Stimulated activated CD4-positive, alpha-beta T cell treated with anti-CD3 and anti-CD28 coated beads, TNF-alpha, amount 100 ng/mL, for 1 hour (primary cell): ENCODE measurements at places on chromosomes 7 and 10.

DNA sequence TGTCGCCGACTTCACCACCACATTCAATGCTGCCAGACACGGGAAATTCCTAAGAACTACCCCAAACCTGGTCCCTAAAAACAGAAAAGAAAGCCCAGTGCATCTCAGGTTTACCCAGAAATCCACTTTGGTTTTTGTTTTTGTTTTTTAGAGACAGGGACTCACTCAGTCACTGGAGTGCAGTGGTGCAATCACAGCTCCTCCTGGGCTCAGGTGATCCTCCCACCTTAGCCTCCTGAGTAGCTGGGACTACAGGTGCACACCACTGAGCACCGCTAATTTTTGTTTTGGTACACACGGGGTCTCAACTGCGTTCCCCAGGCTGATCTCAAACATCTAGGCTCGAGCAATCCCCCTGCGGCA is 22.8 kb downstream of the MAD1L1 start:
- DNase-seq, result no peak

- DNase-seq, result no peak
Observed at GRCh38 chr7:27235387-27236311, 7.0 kb upstream of the EVX1 start.

- DNase-seq, result no peak
Observed at GRCh38 chr7:5758753-5759335, 22.6 kb downstream of the RNF216 start.

DNA sequence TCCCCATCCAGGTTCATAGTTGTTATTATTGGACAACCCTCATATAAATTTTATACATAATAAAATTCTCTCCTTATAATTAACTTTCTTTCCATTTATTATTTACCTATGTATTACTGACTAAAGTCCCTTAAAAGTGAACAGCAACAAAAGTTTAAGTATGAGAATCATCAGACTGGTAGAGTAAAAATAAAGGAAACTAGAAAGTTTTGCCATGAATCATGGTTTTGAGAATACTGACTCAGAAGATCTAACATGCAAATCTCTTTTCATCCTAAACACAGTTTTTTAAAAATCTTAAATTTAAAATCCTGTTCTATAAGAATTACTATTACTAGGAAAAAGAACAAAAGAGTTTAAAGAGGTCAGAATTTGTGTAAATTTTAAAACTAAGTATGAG is 32.1 kb downstream of the HERC4 start:
- DNase-seq, result no peak

- no peak for DNase-seq
Observed at GRCh38 chr7:115533785-115534184, 496.8 kb downstream of the TFEC start.

DNA sequence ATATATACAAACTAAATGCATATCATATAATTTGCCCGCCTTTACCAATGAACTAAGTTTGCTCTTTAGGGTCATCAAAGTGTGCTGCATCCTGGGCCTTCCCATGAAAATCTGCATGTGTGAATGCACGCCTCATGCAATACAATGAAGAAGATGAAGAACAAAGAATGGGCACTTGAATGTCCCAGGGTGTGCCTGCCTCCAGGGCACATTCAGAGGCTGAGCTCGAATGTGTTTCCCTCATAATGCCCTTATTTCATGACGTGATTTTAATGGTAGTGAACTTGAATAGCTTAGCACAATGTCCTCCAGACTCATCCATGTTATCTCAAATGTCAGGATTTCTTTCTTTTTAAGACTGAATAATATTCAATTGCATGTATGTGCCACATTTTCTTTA is 824.9 kb downstream of the TNS3 start:
- no peak for DNase-seq

DNA sequence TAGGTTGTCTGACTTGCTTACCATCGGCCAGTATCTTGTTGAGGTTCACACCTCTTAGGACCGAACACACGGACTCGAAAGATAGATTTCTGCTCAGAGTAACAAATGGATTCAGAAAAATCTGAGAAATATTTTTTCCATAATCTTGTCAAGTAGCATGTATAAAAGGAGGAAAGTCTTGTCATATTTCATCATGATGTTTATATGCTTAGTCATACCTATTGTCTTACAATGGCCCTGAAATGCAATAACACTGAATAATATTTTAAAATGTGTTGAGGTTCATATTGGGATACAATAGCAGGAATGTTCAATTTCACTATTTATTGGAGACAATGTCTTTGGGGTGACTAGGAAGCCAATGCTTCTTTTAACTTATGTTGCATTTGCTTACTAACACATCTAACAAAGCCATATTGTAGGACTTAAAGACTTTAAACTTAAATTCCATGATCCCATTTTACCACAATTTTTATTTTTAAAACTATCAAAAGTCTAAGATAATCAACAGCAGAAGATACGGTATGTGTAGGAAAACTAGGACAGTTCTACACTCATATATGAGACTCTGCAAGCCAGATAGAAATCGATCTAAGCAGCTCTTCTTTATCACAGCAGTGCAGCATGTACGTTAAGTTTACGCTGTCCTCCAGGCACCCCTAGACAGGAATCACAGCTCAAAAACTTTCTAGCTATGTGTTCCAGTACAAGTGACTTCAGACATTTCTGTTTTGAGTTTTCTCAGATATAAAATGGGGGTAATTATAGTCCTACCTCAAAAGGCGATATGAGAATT is 135.7 kb upstream of the CAV2 start:
- no peak for DNase-seq

DNA sequence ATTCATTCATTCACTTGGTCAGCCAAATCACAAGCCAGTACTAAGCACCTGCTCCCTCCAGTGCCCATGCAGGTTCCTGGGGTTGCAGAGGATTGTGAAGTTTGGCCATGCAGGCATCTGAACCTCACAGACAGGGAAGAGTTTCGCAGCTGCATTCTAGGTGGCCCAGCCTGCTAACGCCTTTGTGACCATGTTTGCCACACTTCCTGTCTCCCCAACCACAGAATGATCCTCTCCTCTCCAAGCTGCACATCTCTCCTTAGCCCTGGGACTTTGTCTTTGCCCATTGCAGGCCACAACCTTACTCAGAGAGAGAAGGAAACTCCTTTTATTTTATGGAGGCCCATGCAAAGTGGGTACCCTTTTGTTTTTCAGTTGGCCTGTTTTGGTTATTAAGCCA is 31.8 kb downstream of the EPDR1 start:
- DNase-seq, result no peak

GRCh38 chr7:156168434-156168833 is 356.2 kb upstream of the SHH start:
- no peak for DNase-seq

- DNase-seq, result no peak
Observed at GRCh38 chr10:104641187-104641936, at the start of gene SORCS3. SORCS3 (plus strand) TSS chr10:104641290.

- DNase-seq, result no peak
Observed at GRCh38 chr10:74624501-74624900, 201.9 kb upstream of the KAT6B start.

DNA sequence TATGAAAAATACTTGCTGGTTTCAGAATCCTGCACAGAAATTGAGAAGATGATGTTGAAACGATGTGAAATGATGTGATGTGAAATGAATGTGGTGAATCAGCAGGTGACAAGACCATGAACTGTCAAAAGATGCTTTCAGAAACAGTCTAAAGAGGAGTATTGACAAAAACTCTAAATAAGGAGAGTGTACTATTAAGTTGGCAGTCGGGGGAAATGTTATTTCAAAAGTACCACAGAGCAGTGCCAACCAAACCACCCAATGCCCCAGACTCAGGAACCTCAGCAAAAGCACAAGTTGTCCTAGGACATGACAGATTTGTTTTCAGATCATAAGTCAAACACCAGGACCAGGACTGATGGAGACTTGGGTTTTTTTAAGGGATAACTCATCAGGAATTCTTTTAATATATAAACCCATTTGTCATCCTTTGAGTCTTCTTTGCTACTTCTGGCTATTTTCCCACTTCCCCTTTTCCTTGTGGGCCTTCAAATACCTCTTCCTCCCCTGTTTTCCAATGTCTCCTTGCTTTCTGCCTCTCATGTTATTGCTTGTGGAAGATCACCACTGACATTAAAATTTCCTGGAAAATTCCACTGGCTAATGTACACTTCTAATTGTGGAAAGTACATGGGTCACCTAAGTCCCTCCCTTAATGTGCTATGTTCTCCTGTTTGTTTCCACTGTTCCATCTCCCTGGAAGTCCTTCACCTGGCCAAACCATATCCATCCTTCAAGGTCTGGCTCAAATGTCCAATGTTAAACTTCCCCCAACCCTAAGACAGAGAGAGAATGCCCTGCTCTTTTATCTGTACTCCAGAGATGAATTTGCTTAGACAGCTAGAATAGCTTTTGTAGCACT is 10.2 kb upstream of the PPP1R3C start:
- DNase-seq, result no peak

DNA sequence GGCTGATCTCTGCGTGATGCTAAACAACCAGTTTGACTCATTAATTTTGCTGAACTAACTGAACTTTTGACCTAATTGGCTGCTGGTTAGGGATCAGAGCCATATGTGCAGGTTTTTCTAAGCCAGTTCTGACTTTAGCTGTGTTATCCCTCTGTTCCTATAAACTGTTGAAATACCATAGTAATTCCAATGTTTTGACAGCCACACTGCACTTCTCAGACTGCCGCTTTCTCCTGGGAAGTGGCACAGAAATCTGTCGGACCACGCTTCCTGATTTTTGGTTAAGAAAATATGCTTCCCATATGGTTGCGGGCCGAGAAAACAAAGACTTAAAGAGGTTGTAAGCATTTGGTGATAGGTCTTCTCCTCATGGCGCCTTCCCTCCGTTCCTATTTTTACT is 42.3 kb downstream of the TBXAS1 start:
- DNase-seq, result no peak

GRCh38 chr7:70775570-70776156 is 356.3 kb upstream of the GALNT17 start:
- no peak for DNase-seq

GRCh38 chr10:58894929-58895328 is 281.5 kb upstream of the PHYHIPL start:
- DNase-seq, result no peak

- no peak for DNase-seq
Observed at GRCh38 chr10:2817940-2818636, 249.3 kb upstream of the PFKP start.

- no peak for DNase-seq
Observed at GRCh38 chr7:20323595-20323994, 7.1 kb upstream of the ITGB8 start.

- DNase-seq, result no peak
Observed at GRCh38 chr7:145212050-145212449, 376.2 kb upstream of the TPK1 start.

DNA sequence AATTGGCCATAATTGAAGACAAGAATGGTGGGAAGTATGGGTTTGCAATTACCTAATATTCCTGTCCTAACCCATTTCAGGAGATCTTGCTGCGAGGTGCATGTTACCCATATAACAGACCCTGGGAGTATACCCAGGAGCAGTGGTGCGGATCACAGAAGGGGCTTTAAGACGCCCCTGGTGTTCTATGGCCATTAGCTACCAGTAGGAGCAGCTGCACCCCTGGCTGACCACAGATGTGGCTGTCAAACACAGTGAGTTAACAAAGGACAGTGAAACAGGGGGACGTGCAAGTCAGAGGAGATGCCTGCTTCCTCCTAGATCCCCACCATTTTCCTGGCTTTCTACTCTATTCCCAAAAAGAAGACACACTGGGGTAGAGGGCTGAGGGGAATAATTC is 25.2 kb downstream of the AOC1 start:
- no peak for DNase-seq

DNA sequence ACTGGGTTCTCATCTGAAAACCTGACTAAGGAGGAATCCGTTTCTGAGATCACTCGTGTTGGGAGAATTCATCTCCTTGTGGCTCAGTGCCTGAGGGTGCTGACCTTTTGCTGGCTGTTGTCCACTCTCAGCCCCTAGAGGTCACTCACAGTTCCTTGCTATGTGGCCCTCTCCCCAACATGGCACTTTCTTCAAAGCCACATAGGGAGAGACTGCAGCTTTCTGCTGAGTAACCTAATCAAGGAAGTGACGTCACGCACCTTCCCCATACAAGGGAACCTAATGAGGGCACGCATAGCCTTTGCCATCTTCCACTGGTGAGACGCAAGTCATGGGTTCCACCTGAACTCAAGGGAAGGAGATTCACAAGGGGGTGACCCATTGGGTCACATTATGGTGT is 23.2 kb downstream of the STEAP1B start:
- DNase-seq, result no peak

GRCh38 chr10:65570143-65571010 is 1355.5 kb upstream of the LRRTM3 start:
- DNase-seq, result no peak

GRCh38 chr10:69056536-69057260 is 31.2 kb upstream of the SRGN start:
- no peak for DNase-seq

DNA sequence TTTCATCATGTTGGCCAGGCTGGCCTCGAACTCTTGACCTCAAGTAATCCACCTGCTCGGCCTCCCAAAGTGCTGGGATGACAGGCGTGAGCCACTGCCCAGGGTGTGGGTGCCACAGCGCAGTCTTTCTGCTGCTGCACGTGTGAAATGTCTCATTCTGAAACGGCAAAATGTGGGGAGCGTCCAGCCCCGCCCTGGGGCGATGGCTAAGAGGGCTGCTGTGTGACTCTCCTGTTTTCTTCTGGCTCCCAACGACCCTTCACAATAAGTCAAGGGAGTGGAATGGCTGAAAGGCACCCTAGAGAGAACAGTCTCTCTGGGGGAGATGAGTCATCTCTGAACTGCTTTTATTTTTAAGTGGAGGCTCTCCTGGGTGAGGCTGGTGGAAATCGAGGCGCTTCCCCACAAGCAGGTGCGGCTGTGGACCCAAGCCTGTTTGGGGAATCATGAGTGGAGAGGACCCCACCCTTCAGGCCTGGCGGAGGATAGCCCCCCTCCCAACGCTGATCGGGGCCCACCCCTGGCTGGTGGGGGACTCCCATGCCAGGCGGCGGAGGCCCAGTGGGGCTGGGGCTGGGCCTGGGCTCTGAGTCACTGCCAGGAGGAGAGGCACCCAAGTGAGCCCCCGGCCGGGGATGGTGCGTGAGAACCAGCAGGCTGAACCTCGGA is 18.0 kb downstream of the ADAP1 start:
- no peak for DNase-seq

DNA sequence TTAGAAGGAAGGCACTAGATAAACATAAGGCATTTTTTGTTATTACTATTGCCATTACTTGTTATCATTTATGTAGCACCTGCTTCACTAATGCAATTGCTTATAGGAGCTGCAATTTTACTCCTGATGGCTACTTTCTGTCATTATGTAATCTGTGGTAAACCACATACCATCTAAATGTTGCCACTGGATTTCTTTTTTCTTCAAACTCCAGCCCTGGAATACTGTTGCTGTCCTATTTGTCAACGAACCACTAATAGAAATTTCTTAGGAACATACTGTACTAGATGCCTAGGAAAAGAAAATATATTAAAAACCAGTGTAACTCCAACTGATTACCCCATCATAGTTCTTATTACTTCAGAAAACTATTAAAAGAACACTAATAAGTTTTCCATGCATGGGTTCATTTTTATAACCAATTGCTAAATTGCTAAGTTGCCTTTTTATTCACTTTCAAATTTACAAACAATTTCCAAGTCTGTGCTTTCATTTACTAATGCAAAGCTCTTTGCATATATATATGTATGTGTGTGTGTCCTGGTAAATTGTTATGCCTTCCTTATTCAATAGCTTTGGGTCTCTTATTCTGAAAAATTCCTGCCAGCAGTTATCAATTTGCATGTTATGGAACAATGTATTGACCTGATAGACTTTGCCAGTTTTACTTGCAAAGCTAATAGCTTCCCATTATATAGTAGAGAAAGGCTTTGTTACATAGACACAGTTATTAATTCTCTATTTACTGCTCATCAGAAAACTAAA is 287.4 kb downstream of the EXOC4 start:
- DNase-seq, result no peak

- DNase-seq, result no peak
Observed at GRCh38 chr7:107016312-107016711, 28.2 kb upstream of the PRKAR2B start.
